Stimulated activated CD8-positive, alpha-beta memory T cell treated with anti-CD3 and anti-CD28 coated beads, Interleukin-4, amount 100 ng/mL, for 4 hours (primary cell): ENCODE measurements at places on chromosomes 16 and 17.

DNA sequence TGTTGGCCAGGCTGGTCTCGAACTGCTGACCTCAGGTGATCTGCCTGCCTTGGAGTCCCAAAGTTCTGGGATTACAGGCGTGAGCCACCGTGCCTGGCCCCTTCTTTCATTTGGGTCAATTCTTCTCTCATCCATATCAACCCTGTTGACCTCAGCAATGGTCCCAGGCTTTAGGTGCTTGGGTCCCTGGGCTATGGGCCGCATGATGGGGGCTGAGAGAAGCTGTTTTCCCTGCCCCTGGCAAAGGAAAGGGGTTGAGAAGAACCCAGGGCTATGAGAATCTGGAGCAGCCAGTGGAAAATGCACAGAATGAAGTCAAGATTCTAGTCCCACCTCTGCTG lies 90.2 kb upstream of the TOB1 start:
- DNase-seq = no peak

DNA sequence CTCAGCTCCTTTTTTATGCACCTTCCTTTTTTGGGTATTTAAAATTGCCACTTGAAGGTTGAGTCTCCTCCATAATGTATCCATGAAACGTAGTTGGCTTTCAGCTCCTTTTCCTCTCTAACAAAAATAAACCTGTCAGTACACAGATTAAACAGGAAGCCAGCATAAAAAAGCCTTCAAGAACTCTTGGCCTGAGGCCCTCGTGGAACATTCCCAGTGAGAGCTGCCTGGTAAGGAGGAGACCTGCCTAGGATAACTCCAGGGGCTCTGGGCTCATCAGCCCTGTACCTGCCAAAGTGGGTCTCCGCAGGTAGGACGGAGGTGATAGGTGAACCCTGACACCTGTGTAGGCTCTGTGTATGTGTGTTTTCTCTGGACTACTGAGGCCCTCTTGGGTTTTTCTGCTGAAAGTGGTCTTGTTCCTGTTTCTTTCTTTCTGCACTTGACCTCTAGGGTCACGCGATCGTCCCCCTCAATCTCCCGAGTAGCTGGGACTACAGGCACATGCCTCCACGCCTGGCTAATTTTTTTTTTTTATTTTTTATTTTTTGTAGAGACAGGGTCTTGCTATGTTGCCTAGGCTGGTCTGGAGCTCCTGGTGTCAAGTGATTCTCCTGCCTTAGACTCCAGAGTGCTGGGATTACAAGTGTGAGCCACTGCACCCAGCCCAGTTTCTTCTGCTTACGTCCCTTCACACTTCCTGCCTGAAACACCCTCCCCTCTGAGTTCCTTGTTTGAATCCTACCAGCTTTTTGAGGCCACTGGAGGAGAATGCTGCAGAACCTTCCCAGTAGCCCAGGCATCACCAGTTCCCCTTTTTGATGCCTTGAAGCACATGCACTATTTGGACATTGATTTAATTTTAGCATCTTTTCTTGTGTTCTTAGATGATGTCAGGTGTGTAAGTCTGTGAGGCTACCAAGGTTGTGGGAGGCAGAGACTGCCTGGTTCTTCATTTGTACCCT lies 9.8 kb downstream of the PGS1 start:
- DNase-seq = no peak

DNA sequence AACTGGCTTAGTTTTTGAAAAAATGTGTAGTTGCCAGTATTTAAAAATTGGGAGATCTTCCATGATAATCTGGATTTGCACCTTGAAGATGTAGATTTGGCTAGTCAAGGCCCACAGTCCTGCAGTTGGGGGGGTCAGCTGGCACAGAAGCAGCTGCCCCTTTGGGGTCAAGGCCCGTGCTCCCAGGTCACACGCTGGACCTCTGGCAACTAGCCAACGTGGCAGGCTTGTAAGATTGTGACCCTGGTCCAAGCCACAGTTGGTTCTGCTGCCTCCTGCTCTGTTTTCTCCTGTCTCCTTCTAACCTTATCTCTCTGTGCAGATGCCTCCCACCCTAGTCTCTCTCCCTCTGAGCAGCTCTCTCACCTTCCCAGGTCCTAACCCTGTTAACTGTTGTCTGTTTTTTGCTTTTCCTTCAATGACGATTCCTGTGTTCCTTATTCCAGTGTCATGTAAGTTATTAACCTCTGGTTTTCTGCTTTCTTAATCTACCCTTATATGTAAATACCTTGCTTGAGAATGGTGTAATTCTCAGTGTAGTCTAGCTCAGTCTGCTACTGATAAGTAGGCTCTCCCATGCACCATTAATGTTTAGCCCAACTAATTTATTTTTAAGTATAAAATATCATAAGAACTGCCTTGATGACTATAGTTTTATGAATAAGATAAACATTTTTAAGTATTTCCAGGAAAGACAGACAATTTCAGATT lies 27.9 kb downstream of the CLEC16A start:
- DNase-seq = no peak

DNA sequence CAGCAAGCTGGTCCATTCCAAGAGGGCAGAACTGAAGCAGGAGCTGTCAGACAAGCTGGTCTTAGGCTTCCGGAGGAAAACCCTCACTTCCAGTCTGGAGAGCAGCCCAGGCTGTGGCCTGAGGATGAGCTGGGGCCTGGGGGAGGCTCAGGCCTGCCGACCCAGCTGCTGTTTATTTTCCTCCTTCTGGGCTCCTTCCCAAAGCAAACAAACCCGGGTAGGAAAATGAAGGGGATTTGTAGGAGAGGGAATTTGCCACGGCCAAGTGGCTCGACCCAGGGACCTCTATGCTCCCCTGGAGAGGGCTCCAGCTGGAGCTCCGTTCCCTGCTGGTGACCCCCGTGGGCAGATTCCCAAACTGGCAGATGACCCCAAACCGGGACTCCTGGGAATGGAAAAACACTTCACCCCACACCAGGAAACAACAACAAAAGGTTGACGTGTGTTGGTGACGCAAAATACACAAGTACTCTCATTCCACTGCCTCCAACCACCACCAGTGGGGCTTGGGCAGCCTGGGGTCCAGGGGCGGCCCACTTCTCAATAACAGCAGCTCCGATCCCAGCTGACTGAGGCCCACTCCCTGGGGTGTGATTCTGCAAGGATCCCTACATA lies 8.8 kb downstream of the JUP start:
- DNase-seq = no peak

- DNase-seq = no peak
These were observed 15.0 kb upstream of the SLC16A11 start for GRCh38 chr17:7058831-7059447.

DNA sequence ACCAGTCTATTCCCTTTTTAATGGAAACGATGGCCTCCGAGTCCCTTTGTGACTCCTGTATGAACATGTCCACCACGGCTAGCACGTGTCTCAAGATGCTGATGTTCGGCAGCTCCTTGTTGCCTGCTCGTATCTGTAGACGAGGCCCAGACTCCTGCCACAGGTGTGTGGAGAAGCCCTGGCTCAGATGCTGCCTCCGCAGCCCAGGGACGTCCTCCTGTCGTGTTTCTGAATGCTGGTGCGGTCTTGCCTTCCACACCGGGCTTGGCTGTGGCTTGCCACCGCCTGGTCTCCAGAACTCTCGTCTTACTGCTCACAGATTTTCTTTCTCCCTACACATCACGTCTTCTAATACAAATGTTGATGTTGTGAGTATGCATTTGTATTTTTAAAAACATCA lies 17.0 kb downstream of the FOXF1 start:
- no peak for DNase-seq

- DNase-seq = no peak
These were observed 57.8 kb downstream of the BMERB1 start for GRCh38 chr16:15492091-15492740.

DNA sequence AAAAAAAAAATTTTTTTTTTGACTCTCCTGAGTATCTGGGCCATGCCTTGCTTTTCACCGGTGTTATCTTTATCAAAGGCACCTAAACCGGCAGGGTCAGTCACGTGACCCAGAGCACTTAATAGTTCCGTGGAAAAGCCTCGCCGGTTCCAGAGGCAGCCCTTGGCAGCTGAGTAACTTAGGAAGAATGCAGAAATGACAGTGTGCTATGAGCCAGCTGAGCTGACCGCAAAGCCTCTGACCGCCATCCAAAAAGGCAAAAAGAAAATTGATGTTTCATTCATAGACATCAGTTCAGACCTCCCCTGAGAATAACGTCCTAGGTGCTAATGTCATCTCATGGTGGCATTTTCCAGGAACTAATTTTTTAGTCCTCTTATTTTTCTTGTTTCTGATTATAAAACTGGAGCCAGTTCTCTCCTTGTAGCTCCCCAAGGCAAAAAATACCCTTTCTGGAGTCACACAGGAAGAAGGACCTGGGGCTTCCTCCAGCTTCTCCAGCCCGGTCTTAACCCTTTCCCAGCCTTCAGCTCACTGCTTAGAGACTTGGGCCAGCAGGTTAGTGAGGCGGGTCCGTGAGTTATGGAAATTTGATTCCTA lies 122.6 kb downstream of the SOCS1 start:
- no peak for DNase-seq

DNA sequence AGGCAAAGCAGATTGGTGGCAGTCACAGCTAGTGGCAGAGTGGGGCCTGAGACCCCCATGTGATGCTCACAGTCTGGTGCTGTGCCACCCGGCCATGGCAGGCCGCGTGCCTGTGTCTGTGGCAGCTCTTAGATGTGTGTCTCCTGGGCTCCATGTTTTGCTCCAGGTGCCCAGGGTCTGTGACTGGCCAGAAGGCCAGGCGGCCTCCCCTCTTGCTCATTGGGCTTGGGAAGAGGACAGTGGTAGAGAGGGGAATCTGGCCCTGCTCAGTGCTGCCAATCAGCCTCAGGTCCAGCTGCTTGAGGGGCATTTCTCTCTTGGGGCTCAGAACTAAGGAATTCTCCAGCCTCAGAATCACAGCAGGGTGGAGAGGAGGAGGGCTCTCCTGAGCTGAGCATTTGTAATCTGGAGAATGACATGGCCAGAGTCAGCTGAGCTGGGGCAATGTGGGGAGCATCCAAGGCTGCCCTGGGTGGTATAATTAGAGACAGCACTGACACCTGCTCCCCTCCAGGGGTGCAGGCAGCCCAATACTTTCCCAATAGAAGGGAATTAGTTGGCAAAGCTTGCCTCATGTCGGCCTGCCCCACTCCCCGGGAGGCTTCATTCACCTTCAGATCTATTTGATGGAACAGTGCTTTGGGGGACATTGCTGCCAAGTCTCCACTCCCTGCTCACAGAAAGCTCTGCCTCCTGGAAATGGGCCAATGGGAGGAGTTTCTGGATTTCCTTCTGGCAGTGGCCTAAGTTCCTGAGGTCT lies 2.7 kb upstream of the LASP1NB start:
- DNase-seq = no peak

DNA sequence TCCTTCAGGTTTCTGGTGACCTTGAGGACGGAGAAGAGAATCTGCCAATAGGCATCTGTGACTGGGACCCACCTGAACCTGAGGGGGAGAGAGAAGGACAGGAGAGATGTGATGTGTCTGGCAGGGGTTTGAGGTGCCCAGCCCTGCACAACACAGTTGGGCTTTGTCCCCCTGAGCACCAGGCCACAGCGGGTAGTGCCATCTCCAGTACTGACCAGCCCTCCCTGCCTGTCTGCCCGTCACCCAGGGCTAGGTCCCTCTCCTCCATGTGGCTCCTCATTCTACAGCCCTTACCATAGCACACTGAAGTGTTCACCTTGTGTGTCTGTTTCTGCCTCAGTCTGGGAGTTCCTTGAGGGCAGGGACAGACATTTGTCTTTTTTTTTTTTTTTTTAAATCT lies 30.8 kb downstream of the NLRP1 start:
- no peak for DNase-seq

DNA sequence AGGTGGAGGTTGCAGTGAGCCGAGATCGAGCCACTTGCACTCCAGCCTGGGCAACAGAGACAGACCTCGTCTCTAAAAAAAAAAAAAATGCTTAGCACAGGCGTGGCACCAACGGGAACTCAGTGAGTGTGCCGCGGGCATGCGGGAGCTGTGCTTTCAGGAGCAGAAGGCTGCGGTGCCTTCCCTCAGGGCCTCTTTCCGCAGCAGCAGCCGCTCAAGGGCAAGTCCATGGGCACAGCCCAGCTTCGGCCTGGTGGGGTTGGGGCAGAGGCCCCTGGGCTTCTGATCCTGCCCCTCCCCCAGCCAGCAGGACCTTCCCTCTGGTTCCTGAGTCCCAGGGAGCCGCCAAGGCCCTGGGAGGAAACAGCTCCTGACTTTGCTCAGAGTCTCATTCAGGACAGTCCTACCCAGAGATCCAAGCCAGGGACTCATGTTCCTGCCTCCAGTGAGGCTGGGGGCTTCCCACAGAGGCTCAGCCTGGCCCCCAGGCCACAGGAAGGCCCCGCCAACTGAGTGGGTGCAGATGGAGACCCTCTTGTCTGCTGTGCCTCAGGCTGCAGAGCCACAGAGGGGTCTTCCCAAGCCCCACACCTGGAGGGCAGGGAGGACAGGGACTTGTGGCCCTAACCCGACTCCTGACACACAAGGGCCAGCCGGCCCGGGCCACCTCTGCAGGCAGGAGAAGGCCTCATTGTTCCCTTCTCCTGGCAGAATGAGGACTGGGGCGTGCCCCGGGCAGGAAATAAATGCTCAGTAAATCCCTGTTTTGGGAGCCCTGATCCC lies 3.3 kb upstream of the ZG16B start:
- no peak for DNase-seq

DNA sequence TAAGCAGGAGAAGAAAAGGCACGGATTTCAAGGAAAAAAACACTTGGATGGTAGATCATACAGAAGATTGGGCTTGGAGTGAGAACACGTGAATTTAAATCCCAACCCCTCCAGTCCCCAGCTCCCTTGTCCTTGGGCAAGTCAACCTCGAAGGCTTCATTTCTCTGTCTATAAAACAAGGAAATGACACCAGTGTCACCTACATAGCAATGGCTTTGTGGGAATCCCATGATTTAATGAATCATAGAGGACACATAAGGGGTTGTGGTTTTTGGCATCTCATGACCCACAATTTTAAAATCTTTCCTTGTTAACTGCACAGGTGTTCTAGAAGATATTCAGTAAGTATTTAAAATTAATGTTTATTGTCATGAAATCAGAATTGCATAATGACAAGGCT lies 8.2 kb upstream of the CCL2 start:
- no peak for DNase-seq

DNA sequence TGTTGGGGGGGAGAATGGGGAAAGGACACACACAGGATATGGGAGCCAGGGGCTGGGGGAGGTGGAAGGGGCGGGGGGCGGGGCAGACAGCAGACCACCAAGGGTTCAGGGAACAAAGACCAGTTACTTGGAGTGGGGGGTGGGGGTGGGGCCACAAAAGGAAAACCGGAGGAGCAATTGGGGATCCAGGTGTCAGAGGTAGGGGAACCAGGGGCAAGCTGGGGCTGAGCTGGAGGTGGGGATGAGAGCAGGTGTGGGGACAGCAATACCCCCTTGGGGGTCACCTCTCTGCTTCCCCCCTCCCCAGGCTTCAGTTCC lies 1.4 kb upstream of the ORAI3 start:
- no peak for DNase-seq
